ENCODE measurements at places on chromosomes 6 and 20.

- no peak for DNase-seq
- H3K36me3 ChIP-seq, result no peaks in the 10 kb centered on the region
- no peak overlapping the region for H3K27ac ChIP-seq
- no peaks in the 10 kb centered on the region for H3K4me1 ChIP-seq
These were observed 120.5 kb downstream of the SCML4 start for GRCh38 chr6:107703606-107704005.

GRCh38 chr6:40343877-40344565, 243.1 kb downstream of the LRFN2 start:
- no peak for DNase-seq
- no peak overlapping the region for H3K4me3 ChIP-seq
- H3K4me1 ChIP-seq, result no peaks in the 10 kb centered on the region
- peaks cover 26% of the 10 kb centered on the region for H3K27me3 ChIP-seq

GRCh38 chr20:884983-885952, 30.9 kb downstream of the ANGPT4 start:
- peak overlapping the region; percentile 21 for H3K4me3 ChIP-seq
- H3K27ac ChIP-seq, result peak overlapping the region; percentile 69
- peaks cover 29% of the 10 kb centered on the region for H3K4me1 ChIP-seq
- H3K36me3 ChIP-seq, result no peaks in the 10 kb centered on the region

- H3K36me3 ChIP-seq, result no peaks in the 10 kb centered on the region
- H3K27me3 ChIP-seq, result no peaks in the 10 kb centered on the region
- DNase-seq, result no peak
These were observed 32.8 kb downstream of the APCDD1L start for GRCh38 chr20:58482416-58482815.

DNA sequence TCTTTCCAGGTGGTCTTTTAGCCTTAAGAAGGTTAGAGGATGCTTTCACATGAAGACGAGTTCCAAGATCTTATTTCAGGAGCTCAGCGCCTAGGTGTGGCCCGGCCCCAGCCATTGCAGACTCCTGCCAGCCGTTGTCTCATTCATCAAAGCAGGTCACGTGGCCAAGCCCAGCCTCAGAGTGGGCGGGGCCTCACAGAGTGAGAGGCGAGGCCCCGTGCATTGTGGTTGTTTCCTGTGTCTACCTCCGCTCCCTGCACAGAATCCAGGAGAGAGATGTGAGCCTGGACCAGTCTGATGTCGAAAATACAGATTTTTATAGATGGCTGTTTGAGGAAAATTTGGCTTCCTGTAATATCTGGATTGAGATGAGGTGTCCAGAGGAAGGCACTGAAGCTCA, 49.2 kb upstream of the CST5 start:
- H3K4me3 ChIP-seq, result no peak overlapping the region
- no peak overlapping the region for H3K27ac ChIP-seq
- H3K27me3 ChIP-seq, result no peaks in the 10 kb centered on the region
- H3K4me1 ChIP-seq, result no peaks in the 10 kb centered on the region
- no peak for DNase-seq

DNA sequence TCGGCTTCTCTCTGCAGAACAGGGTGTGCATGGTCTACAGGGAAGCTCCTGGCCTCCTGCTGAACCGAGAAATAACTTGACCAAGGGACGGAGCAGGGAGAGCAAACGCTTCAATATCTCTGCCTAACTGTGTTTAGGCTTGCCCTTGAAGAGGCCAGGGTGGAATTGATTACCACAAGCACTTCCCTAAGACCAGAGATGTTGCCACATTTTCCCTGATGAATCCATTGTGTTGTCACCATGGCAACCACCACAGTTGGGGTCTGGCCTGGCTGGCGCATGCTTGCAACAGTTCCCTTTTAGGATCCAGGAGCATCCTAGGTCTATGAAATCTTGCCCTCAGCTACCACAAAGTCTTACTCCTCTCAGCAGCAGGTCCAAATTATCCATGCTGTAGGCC, 213.5 kb upstream of the SULF2 start:
- no peak overlapping the region for H3K4me3 ChIP-seq
- no peak overlapping the region for H3K27ac ChIP-seq
- no peaks in the 10 kb centered on the region for H3K36me3 ChIP-seq
- no peaks in the 10 kb centered on the region for H3K4me1 ChIP-seq

GRCh38 chr6:20542927-20543602, 8.8 kb downstream of the CDKAL1 start:
- no peak overlapping the region for H3K4me3 ChIP-seq
- H3K27me3 ChIP-seq, result no peaks in the 10 kb centered on the region
- no peaks in the 10 kb centered on the region for H3K4me1 ChIP-seq
- no peak for DNase-seq
- H3K27ac ChIP-seq, result no peak overlapping the region

DNA sequence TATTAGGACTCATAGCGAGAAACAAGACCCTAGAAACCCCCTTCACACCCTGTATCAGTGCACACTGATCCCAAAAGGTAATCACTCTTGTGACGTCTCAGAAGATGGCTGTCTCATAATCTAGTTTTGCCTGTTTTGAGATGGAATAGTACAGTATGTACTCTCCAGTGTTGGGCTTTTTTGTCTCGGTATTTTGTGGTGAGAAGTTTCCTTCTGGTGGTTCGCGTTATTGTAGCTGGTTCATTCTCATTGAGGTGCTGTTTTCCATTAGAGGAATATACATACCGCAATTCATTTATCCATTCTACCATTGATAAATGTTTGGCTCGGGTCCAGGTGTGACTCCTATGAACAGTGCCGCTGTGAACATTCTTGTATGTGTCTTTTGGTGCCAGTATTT, 27.9 kb upstream of the MAP3K4 start:
- no peak for DNase-seq
- H3K27me3 ChIP-seq, result no peaks in the 10 kb centered on the region
- no peak overlapping the region for H3K4me3 ChIP-seq
- no peaks in the 10 kb centered on the region for H3K36me3 ChIP-seq
- H3K27ac ChIP-seq, result no peak overlapping the region

- H3K27me3 ChIP-seq, result no peaks in the 10 kb centered on the region
- H3K4me3 ChIP-seq, result no peak overlapping the region
- DNase-seq, result no peak
These were observed 43.3 kb upstream of the MYB start for GRCh38 chr6:135137826-135138225.

- H3K4me1 ChIP-seq, result no peaks in the 10 kb centered on the region
- no peak overlapping the region for H3K4me3 ChIP-seq
- H3K27me3 ChIP-seq, result peaks cover 46% of the 10 kb centered on the region
- DNase-seq, result no peak
- no peak overlapping the region for H3K27ac ChIP-seq
These were observed 9.7 kb downstream of the TFAP2D start for GRCh38 chr6:50722829-50723554.

DNA sequence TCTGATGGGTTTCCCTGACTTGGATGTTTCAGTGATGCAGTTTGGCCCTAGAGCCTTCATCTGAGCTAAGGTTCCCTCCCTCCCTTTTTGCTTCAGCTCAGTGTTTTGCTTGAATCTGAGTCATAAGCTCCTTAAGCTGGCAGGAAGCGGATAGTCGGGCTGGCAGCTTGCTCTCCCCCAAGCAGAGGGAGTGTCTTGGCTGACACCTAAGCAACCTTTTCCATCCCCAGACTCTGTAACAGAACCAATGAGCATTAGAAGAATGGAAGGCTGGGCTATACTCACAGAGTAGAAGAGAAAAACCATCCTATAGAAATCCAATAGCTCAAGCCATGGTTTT, 98.3 kb downstream of the HAO1 start:
- no peak overlapping the region for H3K27ac ChIP-seq
- H3K4me3 ChIP-seq, result no peak overlapping the region
- H3K36me3 ChIP-seq, result no peaks in the 10 kb centered on the region
- H3K4me1 ChIP-seq, result no peaks in the 10 kb centered on the region
- no peak for DNase-seq
- no peaks in the 10 kb centered on the region for H3K27me3 ChIP-seq

DNA sequence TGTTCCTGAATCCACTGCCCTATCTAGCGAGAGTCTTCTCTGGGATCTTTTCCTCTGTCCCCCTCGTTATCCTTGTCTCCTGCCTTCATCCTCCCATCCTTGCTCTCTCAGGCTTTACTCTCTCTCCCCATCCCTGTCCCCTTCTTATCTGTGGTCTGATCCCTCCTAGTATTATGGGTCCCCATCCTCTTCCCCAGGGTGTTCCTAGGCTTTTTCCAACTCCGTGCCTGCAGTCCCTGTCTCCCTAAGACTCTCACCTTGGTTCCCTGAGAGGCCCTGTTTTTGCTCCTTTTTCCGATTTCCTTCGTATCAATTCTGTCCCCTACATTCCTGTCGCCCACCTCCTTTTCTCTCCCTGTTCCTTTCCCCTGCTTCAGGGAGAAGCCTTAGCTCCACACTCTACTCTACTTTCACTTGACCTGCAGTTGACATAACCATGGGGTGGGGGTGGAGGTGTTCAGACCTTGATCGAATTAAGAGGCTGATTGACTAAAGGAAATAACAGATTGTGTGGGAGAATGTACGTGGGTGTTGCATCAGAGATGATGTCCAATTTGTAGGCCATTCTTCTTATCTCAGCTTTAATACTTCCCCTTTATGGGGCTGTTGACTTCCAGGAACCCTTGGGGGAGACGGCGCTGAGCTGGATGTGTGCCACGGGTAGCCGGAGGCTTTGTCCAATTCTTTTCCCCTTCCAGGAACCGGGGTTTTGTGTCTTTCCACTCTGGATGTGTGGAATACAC, 905 bp downstream of the PPARD start:
- peak overlapping the region; percentile 95 for H3K27ac ChIP-seq
- peaks cover 12% of the 10 kb centered on the region for H3K4me1 ChIP-seq
- peaks cover 20% of the 10 kb centered on the region for H3K36me3 ChIP-seq

DNA sequence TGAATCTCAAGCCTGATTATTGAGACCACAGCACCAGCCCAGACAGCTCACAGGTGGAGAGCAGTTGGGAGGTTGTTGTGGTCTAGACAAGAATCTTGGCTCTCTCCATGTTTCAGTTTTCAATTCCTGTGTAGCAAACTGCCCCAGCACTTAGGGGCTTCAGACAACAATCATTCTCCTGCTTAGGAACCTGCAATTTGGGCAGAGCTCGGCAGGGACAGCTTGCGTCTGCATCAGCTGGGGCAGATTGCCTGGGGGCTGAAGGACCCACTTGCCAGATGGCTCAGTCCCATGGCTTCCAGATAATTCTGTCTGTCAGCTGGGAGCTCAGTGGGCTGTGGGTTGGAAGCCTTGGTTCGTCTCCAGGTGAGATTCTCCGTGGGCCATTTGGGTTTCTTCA, 6.9 kb downstream of the TGM6 start:
- no peak overlapping the region for H3K4me3 ChIP-seq
- no peaks in the 10 kb centered on the region for H3K4me1 ChIP-seq
- H3K27ac ChIP-seq, result no peak overlapping the region
- H3K36me3 ChIP-seq, result no peaks in the 10 kb centered on the region
- peaks cover 2% of the 10 kb centered on the region for H3K27me3 ChIP-seq
- DNase-seq, result no peak

DNA sequence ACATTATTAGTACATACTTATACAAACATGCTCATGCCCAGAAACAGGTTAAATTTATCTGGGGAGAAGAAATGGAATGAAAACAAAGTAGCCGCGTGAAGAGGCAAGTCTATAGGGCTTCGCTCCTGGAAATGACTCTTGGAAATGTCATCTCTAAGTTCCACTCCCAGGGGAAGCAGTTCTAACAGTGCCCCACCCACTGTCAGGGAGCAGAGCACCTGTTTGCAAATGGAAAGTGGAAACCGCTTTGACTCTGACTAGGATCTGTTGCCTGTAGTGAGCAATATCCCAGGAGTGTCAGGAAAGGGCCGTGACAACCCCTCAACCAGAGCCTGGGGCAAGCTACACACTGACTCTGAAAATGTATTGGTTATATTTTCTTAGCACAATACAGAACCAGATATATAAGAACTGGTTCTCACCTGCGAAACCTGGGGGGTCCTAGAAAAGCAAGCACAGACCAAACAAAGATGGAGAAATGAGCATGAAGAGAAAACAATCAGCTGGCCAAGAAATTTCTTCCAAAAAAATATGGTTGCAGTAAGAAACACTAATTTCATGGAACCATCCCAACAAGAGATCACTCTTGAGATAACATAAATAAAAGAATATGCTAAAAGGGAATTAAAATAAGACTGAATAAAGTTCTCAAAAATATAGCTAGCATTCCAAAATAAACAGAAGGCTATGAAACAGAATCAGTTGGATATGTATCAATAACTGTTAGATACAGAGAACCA, 47.5 kb upstream of the CRISP1 start:
- H3K4me3 ChIP-seq, result no peak overlapping the region
- H3K4me1 ChIP-seq, result no peaks in the 10 kb centered on the region
- no peak for DNase-seq
- no peaks in the 10 kb centered on the region for H3K36me3 ChIP-seq

- H3K4me3 ChIP-seq, result no peak overlapping the region
- H3K27ac ChIP-seq, result no peak overlapping the region
- H3K36me3 ChIP-seq, result no peaks in the 10 kb centered on the region
These were observed 35.0 kb upstream of the NELFCD start for GRCh38 chr20:58945965-58946631.

GRCh38 chr20:41889126-41889843, 271.1 kb upstream of the CHD6 start:
- no peak for DNase-seq
- H3K27me3 ChIP-seq, result no peaks in the 10 kb centered on the region
- no peak overlapping the region for H3K4me3 ChIP-seq
- no peak overlapping the region for H3K27ac ChIP-seq
- H3K4me1 ChIP-seq, result no peaks in the 10 kb centered on the region

- no peak overlapping the region for H3K27ac ChIP-seq
- H3K4me3 ChIP-seq, result no peak overlapping the region
- no peak for DNase-seq
- H3K4me1 ChIP-seq, result no peaks in the 10 kb centered on the region
- H3K27me3 ChIP-seq, result no peaks in the 10 kb centered on the region
These were observed 158.0 kb upstream of the TCF21 start for GRCh38 chr6:133730881-133731280.

- no peaks in the 10 kb centered on the region for H3K36me3 ChIP-seq
- no peak overlapping the region for H3K4me3 ChIP-seq
- no peak for DNase-seq
- H3K27me3 ChIP-seq, result no peaks in the 10 kb centered on the region
- H3K4me1 ChIP-seq, result peaks cover 28% of the 10 kb centered on the region
These were observed 2.9 kb downstream of the MAP3K7 start for GRCh38 chr6:90583836-90584481.

GRCh38 chr6:115216835-115217234, 843.9 kb downstream of the FRK start:
- no peaks in the 10 kb centered on the region for H3K4me1 ChIP-seq
- no peaks in the 10 kb centered on the region for H3K36me3 ChIP-seq
- no peak for DNase-seq
- H3K27me3 ChIP-seq, result no peaks in the 10 kb centered on the region
- no peak overlapping the region for H3K27ac ChIP-seq

All from tibial artery (tissue), 4 donors.